ENCODE measurements at places on chromosomes 12 and 14.
A peak's percentile ranks its signal among the peaks of the same experiment; 100 is the strongest.

- DNase-seq, result no peak
Observed at GRCh38 chr12:124737040-124737419, 126.6 kb downstream of the SCARB1 start.

- DNase-seq, result no peak
Observed at GRCh38 chr14:28001002-28001401, 765.6 kb upstream of the FOXG1 start.

GRCh38 chr12:45235087-45236025, 19.5 kb downstream of the ANO6 start:
- no peak for DNase-seq

- DNase-seq, result no peak
Observed at GRCh38 chr12:88185988-88186387, 43.9 kb downstream of the TMTC3 start.

DNA sequence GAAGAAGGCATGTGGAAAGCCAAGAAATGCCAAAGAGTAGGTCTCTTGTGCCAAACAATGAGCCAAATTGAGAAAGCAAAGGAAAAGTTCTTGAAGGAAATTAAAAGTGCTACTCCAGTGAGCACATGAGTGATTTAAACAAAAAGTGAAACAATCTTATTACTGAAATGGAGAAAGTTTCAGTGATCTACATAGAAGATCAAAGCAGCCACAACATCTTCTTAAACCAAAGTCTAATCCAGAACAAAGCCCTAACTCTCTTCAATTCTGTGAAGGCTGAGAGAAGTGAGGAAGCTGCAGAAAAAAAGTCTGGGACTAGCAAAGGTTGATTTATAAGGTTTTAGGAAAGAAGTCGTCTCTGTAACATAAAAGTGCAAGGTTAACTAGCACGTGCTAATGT, 259.6 kb downstream of the FLRT2 start:
- DNase-seq, result no peak

DNA sequence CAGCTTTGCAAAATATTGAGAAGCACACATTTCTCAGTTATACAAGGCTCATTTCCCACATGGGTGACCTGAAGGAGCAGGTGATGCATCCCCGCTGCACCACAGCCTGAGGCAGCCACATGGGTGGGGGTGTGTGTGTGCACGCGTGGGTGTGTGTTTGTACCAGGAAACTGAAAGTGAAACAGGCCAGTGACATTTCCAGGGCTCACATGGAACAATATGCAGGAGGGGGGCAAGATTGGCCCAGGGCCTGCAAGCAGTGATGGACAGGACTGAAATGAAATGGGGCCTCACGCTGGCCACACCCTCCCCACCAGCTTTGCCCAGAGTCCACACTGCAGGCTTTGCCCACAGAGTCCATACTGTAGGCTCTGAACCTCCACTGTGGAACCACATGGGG, 154.2 kb upstream of the PARP11 start:
- no peak for DNase-seq

- no peak for DNase-seq
Observed at GRCh38 chr12:132672678-132673077, 14.5 kb downstream of the POLE start.

- no peak for DNase-seq
Observed at GRCh38 chr12:32398181-32398580, 1.2 kb upstream of the FGD4 start.

DNA sequence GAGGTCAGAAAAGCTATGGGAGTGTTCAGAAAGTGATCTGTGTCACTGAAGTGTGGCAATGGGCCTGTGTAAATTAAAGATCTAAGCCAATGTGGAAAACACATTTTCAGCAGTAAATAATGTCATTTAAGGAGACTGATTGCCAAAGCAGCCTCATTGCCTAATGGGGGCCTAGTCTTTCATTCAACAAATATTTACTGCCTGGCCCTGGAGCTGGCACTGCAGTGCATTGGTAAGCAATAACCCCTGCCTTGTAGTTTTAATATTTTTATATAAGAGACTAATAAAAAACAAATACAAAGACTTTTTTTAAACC, 326.6 kb downstream of the BTG1 start:
- no peak for DNase-seq

DNA sequence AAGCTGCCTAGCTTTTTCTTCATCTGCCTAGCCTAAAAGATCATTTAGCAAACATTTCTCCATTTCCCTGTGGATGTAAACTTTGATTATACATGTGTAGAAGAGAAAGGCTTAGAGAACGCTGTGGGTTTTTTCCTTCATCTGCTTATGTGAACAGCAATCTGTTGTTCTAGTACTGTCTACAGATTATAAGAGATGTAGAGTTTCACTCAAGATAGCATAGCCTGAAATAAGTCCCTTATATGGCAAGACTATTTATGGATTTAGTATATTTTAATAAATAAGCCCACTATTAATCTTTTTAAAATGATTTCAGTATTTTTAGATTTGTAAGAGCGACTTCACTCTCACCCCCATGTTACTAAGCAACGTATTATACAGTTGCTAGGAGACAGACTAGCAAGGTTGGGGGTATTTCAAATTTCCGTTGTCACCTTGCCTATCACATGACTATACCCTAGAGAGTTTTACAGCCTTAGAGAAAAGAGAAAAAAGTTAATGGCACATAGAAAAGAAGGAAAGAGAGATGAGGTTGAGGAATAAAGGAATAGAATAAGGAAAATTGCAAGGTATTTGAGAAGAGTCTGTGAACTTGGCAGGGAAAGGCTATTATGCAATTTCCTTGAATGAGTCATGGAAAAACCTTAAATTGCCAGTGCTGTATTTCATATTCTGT, 12.2 kb upstream of the TUBA1A start:
- no peak for DNase-seq

DNA sequence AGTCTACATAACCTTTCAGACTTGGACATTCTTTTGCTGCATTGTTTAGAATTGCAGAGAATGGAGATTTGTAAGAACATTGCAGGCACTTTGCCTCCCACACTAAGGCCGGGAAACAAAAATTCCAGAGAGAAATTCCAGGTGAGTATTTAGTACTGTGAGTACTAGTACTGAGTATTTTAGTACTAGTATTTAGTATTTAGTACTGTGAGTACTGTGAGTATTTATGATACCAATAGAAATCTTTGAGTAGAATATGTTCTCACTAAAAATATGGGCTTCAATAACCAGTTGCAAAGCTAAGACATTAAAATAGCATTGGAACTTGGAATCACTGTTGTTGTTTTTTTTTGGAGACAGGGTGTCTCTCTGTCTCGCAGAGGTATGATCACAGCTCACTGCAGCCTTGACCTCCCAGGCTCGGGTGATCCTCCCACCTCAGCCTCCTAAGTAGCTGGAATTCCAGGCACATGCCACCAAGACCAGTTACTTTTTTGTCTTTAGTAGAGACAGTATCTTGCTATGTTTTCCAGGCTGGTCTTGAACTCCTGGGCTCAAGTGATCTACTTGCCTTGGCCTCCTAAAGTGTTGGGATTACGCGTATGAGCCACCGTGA, 5.3 kb upstream of the HAUS4 start:
- no peak for DNase-seq

DNA sequence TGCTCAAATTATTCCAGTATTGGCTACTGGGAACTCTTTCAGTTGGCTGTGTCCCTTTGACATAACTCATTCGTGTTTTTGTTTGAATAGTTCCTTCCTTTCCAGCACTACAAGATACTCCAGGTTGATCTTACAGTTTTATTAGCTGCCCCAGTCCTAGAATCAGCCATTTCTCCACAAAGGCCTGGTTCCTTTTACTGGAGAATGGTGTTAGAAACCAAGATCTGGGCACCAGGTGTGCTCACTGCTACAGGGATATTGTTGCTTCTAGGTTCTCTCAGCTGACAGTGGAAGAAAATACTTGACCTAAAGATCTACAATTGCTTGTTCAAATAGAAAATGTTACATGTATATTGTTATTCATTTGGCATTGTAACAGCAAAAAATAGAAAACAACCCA, 21.9 kb downstream of the CDK17 start:
- no peak for DNase-seq

- no peak for DNase-seq
Observed at GRCh38 chr14:105365101-105365500, 33.2 kb upstream of the TEX22 start.

DNA sequence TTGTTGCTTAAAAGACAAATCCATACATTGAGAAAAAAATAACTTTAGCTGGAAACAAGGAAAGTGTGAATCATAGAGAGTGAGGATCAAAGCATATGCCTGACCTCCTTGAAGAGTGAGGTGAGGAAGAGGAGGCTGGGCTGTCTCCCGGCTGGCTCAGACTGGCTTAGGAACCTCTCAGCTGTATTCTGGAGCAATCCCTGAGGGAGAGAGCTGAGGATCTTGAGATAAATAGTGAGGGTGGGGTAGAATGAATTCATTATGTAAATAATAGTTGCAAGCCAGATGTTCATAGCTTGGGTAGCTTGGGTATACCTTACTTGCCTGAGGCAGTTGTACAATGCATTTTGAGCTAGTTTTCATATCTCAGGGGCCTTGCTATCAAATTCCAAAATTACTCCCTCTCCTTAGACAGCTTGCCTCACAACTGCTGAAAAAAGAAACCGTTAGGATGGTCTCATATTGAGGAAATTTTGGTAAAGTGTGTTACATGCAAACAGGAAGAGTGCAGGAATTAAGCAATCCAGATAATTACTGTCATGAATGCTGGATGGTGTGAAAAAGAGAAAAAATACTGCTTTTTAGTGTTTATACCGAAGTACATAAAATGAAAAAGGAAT, 30.5 kb upstream of the SLC15A5 start:
- DNase-seq, result no peak

- DNase-seq, result no peak
Observed at GRCh38 chr12:110686294-110686903, 2.5 kb downstream of the HVCN1 start.

DNA sequence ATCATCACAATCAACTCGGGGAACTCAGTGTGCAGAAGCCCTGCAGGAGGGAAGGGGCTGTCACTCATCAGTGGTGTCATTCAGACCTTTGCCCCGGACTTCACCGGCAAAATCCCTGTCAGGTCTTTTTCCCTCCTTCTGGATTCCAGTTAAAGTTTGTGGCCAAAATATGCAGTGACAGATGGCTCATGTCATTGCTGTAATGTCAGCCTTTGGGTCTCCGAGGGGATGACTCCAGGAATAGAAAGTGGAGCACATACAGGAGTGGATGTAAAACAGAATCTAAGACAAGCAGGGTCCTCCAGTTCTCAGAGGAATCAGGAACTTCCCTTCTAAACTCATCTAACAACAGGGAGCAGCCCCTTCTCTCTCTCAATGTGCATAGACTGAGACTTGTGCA, 130.3 kb upstream of the RASSF8 start:
- no peak for DNase-seq

GRCh38 chr14:69845050-69845581, 34.1 kb upstream of the SMOC1 start:
- DNase-seq, result no peak

- peak; percentile 38 for DNase-seq
Observed at GRCh38 chr14:53113989-53114388, 39.1 kb downstream of the DDHD1 start.

- DNase-seq, result no peak
Observed at GRCh38 chr12:131487388-131488124, 223.3 kb upstream of the SFSWAP start.

DNA sequence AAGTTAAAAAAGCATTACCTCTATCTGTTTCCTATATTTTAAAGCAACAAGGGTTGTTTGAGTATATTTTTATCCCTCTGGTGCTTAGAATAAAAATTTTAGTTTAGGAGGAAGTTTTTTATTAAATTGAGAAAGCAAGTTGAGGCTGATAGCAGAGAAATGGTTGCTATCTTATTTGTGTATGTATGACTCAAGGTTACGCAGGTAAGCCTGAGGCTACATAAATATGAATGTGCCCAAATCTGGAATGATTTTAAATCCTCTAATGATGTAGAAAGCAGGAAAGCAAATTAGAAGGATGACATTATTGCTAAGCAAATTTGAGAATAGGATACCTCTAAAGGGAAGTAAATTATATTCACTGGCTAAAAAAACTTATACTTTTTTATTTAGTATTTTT, 109.8 kb downstream of the ACSS3 start:
- DNase-seq, result no peak

DNA sequence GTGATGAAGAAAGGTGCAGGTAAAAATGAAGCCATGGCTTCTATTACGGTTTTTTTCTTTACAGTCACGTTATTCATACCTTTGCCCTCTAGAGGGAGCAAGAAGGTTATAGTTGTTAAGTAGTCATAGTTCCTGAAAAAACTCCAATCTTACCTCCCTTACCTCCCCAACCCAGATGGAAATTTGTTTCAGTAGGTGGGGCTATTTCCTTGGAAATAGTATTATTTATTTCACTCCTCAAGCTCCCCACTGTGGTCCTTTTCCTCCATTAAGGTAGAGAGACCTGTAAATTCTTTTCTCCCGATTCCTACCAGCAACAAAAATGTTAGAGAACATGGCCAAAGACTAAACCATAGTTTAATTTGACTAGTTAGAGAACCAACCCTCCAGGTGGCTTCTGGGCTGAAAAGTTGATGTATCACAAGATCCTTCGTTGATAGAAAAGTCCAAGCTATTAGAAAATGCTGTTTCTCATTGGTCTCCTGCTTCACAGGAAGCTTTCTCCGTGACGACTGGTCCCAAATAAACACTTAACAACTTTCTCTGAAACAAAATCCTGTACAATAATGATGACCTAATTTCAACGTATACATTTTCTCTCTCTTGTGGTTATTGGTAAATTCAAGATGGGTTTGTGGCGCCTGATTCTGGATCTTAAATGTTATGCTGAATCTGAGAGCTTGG, 43.5 kb downstream of the TMX1 start:
- peak; percentile 32 for DNase-seq

DNA sequence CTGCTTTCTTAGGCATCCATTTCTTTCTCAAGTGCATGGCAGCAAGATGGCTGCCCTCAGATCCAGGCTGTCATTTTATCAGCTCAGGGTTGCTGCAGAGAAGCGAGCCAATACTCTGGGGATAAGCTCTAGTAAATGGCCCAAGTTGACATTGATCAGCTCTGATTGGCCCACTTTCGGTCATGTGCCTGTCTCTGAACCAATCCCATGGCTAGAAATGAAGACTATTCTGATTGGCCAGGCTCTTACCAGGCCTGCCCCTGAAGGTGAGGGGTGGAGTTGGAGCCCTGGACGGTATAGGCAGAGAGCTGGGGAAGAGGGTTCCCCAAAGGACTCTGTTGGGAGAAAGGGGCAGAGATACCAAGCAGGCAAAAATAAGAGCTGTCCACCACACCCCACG, 41.4 kb downstream of the MYO1H start:
- no peak for DNase-seq

GRCh38 chr14:62084020-62084419, 321.8 kb downstream of the SNAPC1 start:
- no peak for DNase-seq

- DNase-seq, result no peak
Observed at GRCh38 chr14:103735439-103735814, 19.8 kb downstream of the ZFYVE21 start.
